NCI-H2107 (cell line): ENCODE measurements at places on chromosomes 16 and 17.

DNA sequence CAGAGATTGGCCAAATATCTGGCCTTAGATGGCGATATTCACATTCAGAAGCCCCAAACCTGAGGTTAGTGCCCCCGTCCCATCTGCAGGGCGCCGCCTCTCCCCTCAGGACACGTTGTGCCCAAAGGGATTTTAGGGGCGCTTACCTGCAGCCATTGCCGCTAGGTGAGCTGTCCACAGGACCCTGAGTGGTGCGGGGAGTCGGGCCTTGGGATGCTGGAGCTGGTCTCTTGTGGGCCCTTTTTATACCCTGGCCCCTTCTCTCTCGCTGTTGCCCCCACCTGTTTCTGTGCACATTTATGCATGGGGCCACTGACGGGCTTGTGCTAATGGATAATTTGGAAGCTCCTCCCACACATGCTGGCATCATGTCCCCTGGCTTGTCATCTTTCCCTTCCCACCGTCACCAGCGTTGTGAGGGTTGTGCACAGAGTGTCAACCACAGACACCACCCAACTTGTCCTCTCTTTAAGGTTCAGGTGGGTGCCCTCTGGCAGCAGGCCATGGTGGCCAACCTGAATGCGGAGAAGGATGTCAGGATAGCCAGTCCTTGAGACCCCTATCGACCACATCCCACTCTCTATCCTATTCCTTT is at the start of gene CSHL1:
Gene CSHL1 (minus strand): TSS at position 218 of the 595 bp plus-strand sequence. CDS start 62 bp downstream, at position 156.
- DNase-seq, result no peak

DNA sequence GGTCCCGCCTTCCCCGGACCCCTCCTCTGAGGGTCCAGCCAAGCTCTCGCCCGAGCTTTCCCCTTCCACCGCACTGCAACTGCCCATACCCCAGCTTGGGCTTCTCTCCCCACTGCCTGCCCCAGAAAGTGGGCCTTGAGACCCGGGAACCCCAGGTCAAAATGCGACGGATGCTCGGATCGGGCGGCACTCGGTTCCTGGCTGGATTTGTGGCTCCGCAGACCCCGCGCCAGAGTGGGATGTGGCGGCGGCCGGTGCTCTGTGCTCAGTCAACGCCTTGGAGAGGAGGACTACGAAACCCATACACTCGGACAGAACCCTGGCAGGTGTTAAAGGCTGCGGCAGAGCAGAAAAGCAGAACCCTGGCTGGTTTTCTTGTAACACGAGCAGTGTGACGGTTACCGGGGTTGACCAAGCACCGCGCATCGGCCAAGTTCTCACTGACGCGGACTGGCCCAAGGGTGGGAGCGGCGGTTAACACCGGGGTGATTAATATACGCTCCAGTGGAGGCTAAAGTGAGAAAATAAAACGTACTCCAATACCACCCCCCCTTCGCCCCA is 885 bp upstream of the SLFN13 start:
- DNase-seq, result no peak

DNA sequence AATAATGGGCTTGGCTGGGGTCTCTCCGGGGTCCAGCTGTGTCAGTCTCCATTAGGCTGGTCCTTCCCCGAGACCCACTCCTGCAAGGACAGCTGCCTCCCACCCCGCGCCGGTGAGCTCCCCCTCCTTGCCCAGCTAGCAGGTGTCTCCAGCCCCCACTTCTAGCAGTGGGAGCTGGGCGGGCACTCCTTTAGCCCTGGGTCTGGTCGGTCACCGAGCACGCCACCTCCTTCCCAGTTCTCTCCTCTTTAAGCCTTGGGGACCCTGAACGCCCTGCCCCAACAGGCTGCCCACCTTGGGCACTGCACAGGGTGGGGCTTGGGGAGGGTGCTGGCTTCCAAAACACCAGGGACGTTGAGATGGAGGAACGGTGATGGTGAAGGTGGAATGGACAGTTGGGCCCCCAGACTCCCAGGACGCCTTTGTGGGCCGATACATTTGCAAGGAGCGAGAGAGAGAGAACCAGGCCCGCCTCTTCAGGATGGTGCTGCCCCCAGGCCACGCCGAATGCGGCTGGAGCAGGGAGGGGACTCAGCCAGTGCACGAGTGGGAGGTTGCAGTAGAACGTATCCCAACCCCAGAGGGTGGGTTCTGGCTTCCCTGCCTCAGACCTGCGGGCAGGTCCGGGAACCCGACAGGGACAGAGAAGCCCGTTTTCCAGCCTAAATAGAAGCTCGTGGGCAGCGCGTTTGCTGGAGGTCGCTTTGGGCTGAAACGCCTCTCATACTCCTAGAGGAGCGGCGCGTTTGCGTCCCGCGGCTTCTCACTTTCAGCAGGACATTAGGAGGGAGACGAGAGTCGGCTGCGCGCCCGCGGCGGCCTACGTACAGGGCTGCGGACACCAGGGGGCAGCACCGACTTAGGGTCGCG is 10.7 kb downstream of the TBX2 start:
- no peak for DNase-seq

DNA sequence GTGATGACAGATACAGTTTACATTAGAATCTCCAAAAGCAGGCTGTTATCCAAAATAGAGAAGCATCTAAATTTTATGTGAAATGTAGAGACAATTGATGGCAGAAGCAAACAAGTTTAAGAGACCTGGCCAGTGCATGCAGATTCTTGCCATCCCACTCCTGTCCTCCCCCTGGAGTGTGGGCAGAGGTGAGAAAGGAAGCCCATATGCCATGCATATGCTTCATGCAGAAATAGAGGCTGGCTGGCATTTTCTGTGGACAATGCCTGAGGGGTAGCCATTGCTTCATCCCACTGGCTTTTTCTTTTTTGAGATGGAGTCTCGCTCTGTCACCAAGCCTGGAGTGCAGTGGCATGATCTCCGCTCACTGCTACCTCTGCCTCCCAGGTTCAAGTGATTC is 382.1 kb downstream of the RBFOX1 start:
- DNase-seq, result no peak

DNA sequence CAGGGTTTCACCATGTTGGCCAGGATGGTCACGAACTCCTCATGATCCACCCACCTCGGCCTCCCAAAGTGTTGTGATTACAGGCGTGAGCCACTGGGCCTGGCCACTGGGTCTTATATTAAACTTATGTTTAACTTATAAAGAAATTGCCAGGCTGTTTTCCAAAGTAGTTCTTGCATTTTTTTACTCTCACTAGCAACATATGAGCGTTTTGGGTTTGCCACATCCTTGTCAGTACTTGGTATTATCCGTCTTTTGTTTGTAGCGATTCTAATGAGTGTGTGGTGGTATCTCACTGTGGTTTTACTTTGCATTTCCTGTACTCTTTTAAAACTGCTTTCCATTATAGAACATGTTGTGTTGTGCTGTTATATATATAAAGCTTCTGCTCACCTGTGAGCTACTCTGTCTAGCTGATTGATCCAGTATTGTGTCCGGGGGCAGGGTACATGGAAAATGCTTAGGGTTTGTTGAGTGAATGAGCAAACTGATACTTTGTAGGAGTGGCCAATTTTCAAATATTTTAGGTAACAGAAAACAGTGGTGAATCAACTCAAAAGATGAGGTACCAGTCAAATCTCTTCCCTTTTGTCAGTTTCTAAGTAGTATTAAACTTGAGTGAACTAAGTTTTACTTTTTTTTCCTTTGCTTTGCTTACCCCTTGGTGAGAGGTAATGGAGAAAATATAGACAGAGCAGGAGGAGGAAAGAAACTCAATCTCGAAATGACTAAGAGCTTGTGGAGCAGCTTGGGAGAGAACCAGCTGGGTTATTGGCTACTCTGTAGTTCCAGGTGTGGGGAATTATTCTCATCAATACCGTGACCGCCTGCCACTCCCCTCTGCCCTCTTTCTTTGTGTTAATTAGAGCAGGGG is 75.8 kb downstream of the PITPNC1 start:
- DNase-seq, result no peak

DNA sequence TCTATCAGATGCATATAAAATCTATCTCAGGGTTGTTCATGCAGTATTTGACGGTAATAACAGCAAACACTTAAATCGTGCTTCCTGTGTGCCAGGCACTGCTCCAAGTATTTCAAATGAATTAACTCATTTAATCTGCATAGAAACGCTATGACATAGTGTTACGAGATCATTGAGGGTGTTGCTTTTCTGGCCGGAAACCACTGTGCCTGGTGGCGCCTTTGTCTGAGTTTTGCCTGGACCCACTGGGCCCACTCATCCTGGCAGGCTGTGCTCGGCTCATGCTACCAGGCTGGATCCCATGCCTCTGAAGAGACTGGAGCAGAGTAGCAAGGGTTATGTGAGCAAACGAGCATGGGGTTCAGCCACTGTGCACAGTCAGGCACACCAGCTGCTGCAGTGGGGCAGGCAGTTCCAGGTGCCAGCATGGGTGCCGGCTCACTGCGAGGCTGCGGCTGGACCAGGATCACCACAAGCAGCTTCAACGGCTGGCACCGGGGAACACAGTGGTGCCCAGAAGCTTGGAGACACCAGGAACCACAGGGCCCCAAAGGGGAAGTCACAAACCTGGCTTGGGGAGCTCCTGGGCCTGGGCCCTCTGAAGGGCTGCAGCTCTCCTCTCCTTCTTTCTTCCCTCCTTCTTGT is 45.9 kb upstream of the CLEC19A start:
- no peak for DNase-seq

GRCh38 chr17:10744501-10745000 is 14.7 kb upstream of the TMEM220 start:
- DNase-seq, result no peak

- no peak for DNase-seq
Observed at GRCh38 chr16:58842746-58843145, 108.6 kb upstream of the GOT2 start.

- no peak for DNase-seq
Observed at GRCh38 chr16:66427036-66427860, at the start of gene BEAN1. Gene BEAN1 (plus strand): TSS chr16:66427295. CDS start chr16:66437677, 10,382 bp downstream.

DNA sequence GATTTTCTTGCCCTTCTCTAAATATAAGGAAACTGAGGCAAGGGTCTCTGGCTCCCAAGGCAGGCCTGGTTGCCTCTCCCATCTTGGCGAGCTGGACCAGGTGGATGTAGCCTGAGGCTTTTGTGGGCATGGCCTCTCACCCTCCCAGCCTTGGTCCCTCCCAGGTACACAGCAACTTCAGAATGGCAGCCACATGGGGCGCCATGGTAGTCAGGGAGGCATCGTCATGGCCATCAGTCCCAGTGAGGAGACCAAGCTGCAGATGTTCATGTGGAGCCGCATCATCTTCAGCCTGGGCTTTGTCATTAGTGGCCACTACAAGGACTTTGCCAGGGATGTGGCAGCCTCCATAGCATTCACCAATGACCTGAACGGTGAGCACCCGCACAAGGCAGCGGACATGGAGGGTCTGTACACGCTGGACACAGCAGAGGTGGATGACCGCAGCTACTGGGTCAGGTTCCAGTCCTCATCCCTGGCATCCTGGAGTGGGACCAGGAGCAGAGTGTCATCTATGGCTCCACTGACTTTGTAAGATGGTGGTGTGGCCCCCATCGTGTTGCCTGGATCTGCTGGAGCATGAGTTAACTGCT is 165.8 kb upstream of the ZNF267 start:
- DNase-seq, result no peak

DNA sequence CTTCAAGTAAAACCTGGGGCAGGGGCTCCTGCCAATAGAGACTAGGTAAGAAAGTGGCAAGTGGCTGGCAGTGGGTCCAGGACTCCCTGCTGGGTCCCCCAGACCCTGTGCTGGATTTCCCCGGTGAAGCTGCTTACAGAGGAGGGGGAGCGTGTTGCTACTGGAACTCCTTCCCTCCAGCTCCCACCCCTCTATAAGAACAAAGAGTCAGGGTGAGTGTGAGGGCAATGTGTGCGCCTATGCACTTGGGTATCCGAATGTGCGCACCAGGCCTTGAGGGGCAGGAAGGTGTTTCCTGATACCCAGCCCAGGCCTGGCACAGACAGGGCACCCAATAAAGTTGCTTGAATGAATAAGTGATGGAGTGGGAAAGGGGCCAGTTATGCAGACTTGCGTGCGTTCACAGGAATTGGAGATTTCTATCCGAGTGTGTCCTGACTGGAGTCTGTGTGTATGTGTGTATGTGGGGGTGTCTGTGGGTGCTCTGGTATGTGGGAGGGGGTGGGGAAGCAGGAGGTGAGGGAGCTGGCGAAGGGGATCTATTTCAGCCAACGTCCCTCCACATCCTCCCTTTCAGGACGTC is 11.7 kb downstream of the NEUROD2 start:
- DNase-seq, result no peak

GRCh38 chr17:13484020-13484419 is 117.7 kb downstream of the HS3ST3A1 start:
- no peak for DNase-seq

DNA sequence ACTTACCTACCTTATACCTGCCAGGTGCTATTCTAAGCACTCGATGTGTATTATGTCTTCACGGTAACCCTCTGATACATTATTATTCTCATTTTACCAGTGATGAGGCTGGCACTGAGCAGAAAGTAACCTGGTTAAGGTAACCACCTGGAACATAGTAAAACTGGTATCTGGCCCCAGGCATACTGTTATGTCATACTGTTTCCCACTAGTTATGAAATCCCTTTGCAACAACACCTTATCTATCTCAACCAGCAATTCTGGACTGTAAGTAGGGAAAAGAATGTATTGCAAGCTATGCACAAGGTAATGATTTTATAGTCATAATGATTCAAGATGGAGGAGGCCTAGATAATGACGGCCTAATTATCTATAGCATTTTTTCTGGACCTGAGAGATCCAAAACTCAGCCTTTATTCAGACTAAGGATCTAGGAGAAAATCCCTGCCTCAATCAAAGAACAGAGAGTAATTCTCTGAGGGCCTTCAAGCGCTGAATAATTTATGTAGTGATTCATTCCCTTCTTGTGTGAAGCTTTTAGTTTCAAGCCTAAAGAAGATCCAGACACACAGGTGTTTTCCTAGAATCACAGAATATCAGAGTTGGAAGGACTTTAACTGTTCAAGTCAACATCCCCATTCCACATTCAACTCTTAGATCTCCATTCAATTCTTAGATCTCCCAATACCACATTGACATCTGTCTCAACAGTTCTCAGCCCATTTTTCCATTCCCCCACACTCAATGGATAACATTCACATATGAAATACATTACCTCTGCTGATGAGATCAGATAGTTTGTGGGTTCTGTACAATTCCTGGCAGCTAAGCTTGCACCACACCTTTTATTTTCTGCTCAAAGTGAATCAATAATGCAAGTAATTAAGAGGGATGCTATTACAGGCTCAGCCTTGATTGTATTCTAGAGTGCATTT is 14.9 kb upstream of the MMD start:
- no peak for DNase-seq

GRCh38 chr16:75413951-75414350 is 19.4 kb downstream of the CFDP1 start:
- DNase-seq, result no peak

GRCh38 chr17:77494664-77495435 is 354.1 kb downstream of the SEC14L1 start:
- peak; percentile 10 for DNase-seq

- no peak for DNase-seq
Observed at GRCh38 chr17:68954146-68954896, 871 bp downstream of the ABCA8 start.

DNA sequence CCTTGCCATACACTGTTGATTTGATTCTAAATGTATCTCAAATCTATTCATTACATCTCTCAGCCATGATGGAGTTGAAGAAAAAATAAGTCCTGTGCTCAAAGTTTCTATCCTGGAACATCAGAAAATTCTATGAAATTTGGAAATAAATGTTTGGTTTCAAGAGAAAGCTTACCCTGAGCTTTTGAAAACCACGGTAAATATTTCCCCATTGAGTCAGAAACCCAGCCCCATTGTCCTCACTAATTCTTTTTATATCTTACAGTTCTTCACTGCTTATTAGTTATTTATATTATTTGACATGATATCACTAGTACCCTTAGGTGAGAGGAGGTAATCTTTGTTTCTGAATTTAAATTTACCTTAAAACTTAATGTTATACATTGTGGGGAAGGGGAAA is 128.5 kb downstream of the MRTFB start:
- no peak for DNase-seq

GRCh38 chr16:73545755-73546154 is 497.8 kb upstream of the ZFHX3 start:
- no peak for DNase-seq
